Caki2 (cell line): ENCODE measurements at places on chromosomes 16 and 17. TPM values are rescaled to one million over a fixed set of nuclear protein-coding genes. Genes with fewer than 3 reads are reported as not detected.

SPAG5 gene
- 73.0 and 355 TPM in 2 replicates for total RNA-seq

TP53TG3B gene
- not detected in 2 replicates for total RNA-seq

KRT20 gene
- 46.7 and 50.0 TPM in 2 replicates for total RNA-seq

ZNF48 gene
- 34.6 and 35.6 TPM in 2 replicates for total RNA-seq

NAA60 gene
- 15.5 and 32.5 TPM in 2 replicates for total RNA-seq

PRR11 gene
- 20.5 and 2,299 TPM in 2 replicates for total RNA-seq

STX4 gene
- total RNA-seq, result 72.2 and 83.1 TPM in 2 replicates

LDHD gene
- total RNA-seq, result 0.95 and 1.8 TPM in 2 replicates

CASKIN1 gene
- total RNA-seq, result 0.03 TPM in 1 of 2 replicates, not detected in the other

RNF151 gene
- not detected in 2 replicates for total RNA-seq

NPIPB9 gene
- 1.0 TPM in 1 of 2 replicates, not detected in the other for total RNA-seq

PERCC1 gene
- not detected in 2 replicates for total RNA-seq

GSE1 gene
- 7.1 and 7.9 TPM in 2 replicates for total RNA-seq

ATP6V0A1 gene
- total RNA-seq, result 42.0 and 49.6 TPM in 2 replicates

NUPR1 gene
- 5.8 and 9.4 TPM in 2 replicates for total RNA-seq

GAN gene
- 1.2 and 5.7 TPM in 2 replicates for total RNA-seq

CSH1 gene
- total RNA-seq, result not detected in 2 replicates

ARHGAP23 gene
- total RNA-seq, result 1.4 and 2.3 TPM in 2 replicates

CACNG3 gene
- total RNA-seq, result not detected in 2 replicates

MAZ gene
- 339 and 403 TPM in 2 replicates for total RNA-seq

HSD11B2 gene
- total RNA-seq, result not detected in 2 replicates

CRHR1 gene
- total RNA-seq, result 5.1 and 10.9 TPM in 2 replicates

ABCA9 gene
- total RNA-seq, result not detected in 2 replicates

JPT1 gene
- total RNA-seq, result 276 and 299 TPM in 2 replicates

CDH1 gene
- 0.03 TPM in 1 of 2 replicates, not detected in the other for total RNA-seq

CETP gene
- not detected in 2 replicates for total RNA-seq

ZNF18 gene
- 6.1 TPM in 2 replicates for total RNA-seq

VASN gene
- total RNA-seq, result 4.3 and 5.5 TPM in 2 replicates

KRTAP4-3 gene
- total RNA-seq, result not detected in 2 replicates

ZP2 gene
- not detected in 2 replicates for total RNA-seq

CD300LB gene
- total RNA-seq, result not detected in 2 replicates

MYLK3 gene
- total RNA-seq, result 0.06 TPM in 1 of 2 replicates, not detected in the other

DHODH gene
- total RNA-seq, result 3.5 and 8.4 TPM in 2 replicates

AXIN1 gene
- total RNA-seq, result 82.2 and 84.5 TPM in 2 replicates

TBC1D3H gene
- not detected in 2 replicates for total RNA-seq

C16orf90 gene
- not detected in 2 replicates for total RNA-seq

RNF227 gene
- 2.0 and 2.6 TPM in 2 replicates for total RNA-seq

ADAM11 gene
- total RNA-seq, result 0.14 and 0.51 TPM in 2 replicates

HOXB9 gene
- total RNA-seq, result 0.84 and 2.1 TPM in 2 replicates

CCL8 gene
- total RNA-seq, result not detected in 2 replicates

PYDC1 gene
- not detected in 2 replicates for total RNA-seq

SHISA9 gene
- total RNA-seq, result 23.3 and 24.2 TPM in 2 replicates

TBC1D3D gene
- not detected in 2 replicates for total RNA-seq

TNK1 gene
- total RNA-seq, result 1.8 and 2.9 TPM in 2 replicates

KRT31 gene
- not detected in 2 replicates for total RNA-seq

SUPT4H1 gene
- 54.4 and 57.4 TPM in 2 replicates for total RNA-seq

MYH1 gene
- total RNA-seq, result not detected in 2 replicates

SLC12A3 gene
- total RNA-seq, result not detected in 2 replicates

ASB16 gene
- total RNA-seq, result not detected in 2 replicates

CCDC144A gene
- total RNA-seq, result 0.23 TPM in 1 of 2 replicates, not detected in the other

NME1 gene
- total RNA-seq, result 280 and 357 TPM in 2 replicates

NPB gene
- total RNA-seq, result 0.07 and 5.4 TPM in 2 replicates

CD7 gene
- not detected in 2 replicates for total RNA-seq

UNC13D gene
- 1.5 and 2.2 TPM in 2 replicates for total RNA-seq

ANKRD40CL gene
- not detected in 2 replicates for total RNA-seq

SDR42E2 gene
- total RNA-seq, result not detected in 2 replicates

PRSS8 gene
- total RNA-seq, result 2.9 and 4.4 TPM in 2 replicates

AGRP gene
- total RNA-seq, result not detected in 2 replicates

CHRNE gene
- 0.09 and 0.64 TPM in 2 replicates for total RNA-seq

ABCC12 gene
- not detected in 2 replicates for total RNA-seq
